NCI-H2171 treated with DMSO at 0.1 percent for 48 hours (cell line): ENCODE measurements at places on chromosomes 1 and 21.
A peak's percentile ranks its signal among the peaks of the same experiment; 100 is the strongest.

- no peak for DNase-seq
Observed at GRCh38 chr1:145895471-145895870, 9.8 kb upstream of the ANKRD35 start.

DNA sequence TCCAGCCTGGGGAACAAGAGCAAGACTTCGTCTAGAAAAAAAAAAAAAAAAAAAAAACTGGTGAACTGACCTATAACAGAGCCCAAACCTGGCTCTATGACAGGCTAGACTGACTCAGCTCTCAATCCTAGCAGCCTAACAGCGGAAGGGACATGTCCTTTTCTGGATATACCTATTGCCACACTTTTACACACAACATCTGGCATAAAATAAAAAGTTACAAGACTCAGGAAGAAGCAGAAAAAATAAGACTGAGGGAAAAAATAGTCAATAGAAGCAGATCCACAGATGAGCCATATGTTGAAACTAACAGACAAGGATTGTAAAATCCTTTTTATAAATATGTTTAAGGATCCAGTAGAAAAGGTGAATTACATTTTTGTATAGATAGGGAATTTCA is 57.5 kb upstream of the IPO9 start:
- no peak for DNase-seq

DNA sequence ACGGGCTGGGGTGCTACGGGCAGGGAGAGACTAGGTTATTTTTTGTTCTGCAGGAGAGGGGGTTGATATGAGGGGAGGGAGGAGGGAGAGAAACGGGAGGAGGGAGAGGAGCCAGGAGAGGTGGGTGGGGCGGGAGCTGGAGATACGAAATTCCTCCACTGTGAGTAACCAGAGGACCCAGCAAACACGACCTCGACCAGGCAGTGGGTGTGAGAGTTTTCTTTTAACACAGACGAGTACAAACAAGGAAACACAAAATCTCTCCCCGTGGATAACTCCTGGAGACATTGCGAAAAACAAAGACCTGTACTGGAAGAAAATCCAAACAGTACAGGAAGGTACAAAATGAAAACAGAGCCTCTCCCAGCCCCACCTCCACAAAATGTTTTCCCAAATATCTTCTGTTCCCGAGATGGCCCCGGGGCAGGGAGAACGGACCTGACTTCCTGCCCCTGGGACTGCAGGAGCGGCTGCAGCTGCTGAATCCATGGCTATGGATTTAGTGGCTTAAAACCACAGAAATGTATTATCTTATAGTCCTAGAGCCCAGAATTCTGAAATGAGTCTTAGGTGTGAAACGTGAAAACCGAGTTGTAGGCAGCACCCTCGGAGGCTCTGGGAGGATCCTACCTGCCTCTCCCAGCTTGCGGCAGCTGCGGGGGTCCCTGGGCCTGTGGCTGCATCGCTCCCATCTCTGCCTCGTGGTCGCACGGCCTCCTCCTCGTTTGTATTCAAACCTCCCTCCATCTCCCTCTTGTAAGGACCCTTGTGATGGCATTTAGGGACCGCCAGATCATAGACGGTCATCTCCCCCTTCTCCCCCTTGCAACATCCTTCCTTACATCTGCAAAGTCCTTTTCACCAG is 82.2 kb downstream of the RIPK4 start:
- DNase-seq, result no peak

GRCh38 chr1:3736131-3736561 is 16.1 kb upstream of the CCDC27 start:
- DNase-seq, result no peak

DNA sequence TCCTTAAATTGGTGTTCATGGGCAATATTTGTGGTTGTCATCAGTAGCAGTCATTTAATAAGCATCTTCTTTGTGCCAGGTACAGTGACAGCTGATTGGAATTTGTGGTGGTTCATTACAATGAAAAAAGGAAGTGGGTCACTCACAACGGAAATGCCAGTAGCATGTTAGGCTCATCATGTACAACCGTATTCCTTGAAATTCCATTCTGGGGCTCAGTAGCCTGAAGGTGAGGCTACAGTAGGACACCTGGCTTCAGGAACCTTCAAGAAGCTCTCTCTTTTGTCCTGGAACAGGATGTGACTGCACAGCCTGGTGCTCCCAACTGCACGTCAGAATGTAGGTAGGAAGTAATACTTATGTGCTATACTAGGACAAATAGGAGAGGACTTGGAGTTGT is 93.9 kb downstream of the ST3GAL3 start:
- no peak for DNase-seq

DNA sequence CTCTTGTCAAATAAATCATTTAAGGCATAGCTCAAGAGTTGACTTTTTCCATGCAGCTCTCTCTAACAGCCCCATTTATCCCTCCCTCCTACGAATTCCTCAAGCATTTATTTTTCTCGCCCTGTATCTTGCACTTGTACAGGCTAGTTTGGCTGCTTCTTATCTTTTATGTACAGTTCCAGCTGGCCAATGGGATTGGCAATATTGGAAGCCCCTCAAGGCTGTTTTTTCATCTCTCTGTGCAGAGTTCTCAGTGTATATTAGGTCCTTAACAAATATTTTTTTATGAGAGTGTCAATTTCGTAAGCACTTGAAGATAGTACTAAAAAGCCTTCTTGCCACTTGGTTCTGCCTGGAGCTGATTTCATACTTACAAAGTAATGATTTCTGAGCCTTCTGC is 356.0 kb downstream of the ST6GALNAC3 start:
- no peak for DNase-seq

DNA sequence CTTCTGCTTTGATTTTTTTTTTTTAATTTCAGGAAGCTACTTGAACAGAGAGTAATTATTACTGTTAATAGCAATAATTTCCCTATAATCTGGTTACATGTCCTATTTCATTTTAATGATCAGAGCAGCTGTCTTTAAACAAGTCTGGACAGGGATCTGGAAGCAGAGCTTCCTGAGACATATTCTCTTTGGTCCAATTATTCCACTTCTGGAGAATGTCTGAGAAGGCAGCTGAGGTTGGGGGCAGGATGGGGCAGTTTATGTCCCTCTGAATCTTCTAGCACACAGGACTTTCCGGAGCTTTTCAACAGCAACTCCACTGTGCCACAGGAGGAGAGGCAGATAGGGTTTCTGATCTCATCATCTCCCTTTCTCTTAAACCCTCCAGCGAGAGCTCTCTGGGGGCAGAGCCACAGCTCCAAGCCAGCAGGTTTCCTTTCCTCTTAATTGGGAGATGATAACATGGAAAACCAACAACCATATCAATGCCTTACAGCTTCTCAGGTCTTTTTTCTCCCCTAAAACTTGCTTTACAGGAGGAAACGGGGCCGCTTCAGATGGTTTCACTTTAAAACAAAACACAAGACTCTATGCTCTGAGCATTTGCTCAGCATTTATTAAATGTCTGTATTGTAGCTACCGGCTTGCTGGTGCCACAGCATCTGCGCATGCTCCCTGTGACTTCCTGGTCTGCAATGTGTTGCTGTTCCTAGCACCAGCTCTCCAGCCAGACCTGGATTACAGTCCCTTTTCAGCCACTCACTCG is 425.7 kb upstream of the USP24 start:
- peak; percentile 16 for DNase-seq

DNA sequence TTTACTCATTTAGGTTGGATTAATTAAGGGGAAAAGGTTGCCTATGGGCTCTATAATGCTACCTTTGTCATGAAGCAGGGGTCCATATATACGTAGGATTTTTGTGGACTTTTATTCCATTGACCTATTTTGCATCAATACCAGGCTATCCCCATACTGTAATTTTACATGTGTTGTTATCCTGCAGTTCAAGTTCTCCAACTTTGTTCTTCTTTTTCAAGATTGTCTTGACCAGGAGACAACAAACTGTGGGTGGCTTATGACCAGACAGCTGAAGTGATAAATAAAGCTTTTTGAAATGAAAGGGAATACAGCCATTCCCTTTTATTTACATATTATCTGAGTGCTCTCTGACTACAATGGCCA is 345.7 kb downstream of the BARHL2 start:
- DNase-seq, result no peak

DNA sequence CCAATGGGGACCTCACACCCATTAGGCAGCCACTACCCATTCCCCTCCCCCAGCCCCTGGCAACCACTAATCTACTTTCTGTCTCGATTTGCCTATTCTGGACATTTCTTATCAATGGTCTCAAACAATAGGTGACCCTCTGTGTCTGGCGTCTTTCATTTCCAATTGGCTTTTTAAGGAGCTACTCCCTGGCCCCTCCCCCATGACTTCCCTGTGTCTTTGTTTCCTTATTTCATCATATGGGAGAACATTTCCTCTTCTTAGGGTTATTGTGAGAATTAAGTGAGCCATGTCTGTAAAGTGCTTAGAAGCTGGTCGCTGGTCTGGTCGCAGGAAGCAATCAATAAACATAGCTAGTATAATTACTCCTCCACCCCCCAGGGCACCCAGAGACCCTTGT is 80.9 kb downstream of the SPSB1 start:
- no peak for DNase-seq

DNA sequence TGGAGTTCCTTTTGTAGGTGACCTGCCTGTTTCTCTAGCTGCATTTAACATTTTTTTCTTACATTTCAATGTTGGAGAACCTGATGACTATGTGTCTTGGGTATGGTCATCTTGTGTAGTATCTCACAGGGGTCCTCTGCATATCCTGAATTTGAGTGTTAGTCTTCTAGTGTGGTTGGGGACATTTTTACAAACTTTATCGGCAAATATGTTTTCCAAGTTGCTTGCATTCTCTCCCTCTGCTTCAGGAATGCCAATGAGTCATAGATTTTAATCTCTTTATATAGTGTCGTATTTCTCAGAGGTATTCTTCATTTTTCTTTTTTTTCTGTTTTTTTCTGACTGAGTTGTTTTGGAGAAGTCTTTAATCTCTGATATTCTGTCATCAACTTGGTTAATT is 684.0 kb downstream of the NCAM2 start:
- no peak for DNase-seq

DNA sequence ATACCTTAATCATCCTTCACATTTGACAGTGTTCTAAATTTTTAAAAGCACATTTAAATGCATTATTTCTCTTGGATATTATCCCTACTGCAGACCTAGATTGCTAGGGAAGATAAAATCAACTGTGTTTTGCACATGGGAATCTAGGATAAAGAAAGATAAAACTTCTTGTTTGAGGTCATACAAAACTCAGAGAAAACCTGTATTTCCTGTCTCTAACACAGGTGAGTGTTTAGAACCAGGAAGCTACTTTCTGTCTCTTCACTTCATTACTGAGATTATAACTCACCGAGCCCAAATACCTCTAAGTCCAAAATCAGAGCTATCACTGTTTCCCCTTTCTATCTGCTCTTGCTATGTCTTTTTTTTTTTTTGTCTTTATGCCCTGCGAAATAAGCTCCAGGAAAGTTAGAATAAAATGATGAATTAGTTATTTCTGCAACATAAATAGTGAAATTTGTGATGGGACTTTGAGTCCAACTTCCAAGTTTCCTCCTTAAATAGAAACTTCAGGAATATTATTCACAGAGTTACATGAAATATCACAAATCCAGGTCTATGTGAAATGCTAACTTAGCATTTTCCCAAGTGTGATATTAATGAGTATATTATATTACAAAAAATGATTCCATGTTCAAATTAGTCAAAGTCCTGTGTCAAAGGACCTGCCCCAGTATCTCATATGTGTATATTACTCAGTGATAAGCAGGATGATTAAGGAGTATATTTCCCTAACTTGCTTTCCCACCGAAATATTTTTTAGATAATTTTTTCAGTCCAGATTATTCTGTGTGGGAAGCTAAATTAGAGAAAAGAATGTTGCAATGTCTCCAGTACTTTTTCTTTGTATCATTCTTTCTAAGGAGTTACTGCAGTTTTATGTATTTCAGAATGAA is 226.4 kb downstream of the PLA2G4A start:
- DNase-seq, result no peak

- peak; percentile 97 for DNase-seq
Observed at GRCh38 chr1:55012661-55013060, 13.9 kb downstream of the BSND start.

- DNase-seq, result no peak
Observed at GRCh38 chr21:14739590-14739989, 193.5 kb upstream of the SAMSN1 start.

DNA sequence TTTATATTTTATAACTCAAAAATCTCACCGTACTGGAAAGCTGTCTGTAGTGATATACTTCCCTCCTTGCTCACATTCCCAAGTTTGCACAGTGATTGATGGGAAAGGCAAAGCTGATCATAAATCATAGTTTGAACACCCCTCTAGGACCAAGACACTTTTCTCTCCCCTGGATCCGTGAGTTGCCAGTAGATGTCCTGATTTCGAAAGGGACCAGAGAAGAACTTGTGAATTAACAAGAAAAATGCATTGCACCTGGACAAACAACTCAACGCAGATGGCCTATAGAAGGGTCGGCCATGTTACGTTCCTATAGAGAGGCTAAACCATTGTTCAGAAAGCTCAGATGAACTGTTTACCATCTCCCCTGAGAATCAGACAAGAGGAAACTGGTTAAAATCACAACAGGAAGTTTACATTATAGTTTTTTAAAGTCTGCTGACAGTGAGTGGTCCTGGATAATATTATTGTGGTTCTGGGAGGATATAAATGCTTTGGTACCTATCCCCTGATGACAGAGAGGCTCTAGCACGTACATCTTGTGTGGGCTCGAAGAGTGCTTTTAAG is 124.0 kb upstream of the SLC45A1 start:
- no peak for DNase-seq

- DNase-seq, result peak; percentile 72
Observed at GRCh38 chr1:237012788-237013383, 8.6 kb upstream of the MT1HL1 start.

DNA sequence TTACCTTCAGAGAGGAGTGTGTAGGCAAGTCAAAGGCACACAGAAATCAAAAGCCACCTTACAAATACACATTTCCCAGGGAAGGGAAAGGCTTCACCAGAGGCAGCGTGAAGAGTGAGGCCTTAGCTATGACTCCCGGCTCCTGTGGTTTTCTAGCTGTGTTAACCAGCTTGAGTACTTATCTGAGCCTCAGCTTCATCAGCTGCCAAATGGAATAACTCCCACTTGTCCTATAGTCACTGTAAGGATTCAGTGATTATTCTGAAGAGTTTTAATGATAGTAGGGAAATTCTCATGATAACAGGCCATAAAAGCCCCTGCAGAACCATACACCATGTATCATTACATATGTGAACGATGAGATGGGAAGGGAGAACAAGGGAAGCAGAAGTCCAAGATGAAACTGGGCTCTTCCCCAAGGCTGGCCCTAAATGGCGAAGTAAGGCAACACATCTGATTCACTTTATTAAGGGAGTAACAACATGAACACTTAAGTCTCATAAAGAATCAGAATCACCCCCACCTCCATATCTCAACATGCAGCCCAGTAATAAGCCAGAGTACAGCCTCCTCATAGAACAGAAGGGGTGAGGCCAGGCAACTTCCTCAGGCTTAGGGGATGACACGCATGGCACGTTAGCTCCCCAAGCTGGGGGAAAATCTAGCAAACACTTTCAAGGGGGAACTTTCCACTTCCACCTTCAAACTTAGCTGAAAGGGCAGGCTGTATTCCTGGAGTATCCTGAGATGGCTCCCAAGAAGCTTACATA is 63.7 kb downstream of the SLC66A1 start:
- DNase-seq, result no peak

GRCh38 chr1:12173631-12174121 is 6.9 kb downstream of the TNFRSF1B start:
- no peak for DNase-seq
